ENCODE measurements at places on chromosomes 5 and 9. TPM values are rescaled to one million over a fixed set of nuclear protein-coding genes. Genes with fewer than 3 reads are reported as not detected.

GRCh38 chr9:80382211-80382891 lies 810.6 kb downstream of the TLE4 start:
- no peak for DNase-seq

The ADRA1B gene
- 1.5 TPM for total RNA-seq

GRCh38 chr5:97576956-97577355 lies 393.9 kb upstream of the RIOK2 start:
- no peak for DNase-seq

GRCh38 chr9:106310782-106311181 lies 552.2 kb upstream of the ZNF462 start:
- no peak for DNase-seq

DNA sequence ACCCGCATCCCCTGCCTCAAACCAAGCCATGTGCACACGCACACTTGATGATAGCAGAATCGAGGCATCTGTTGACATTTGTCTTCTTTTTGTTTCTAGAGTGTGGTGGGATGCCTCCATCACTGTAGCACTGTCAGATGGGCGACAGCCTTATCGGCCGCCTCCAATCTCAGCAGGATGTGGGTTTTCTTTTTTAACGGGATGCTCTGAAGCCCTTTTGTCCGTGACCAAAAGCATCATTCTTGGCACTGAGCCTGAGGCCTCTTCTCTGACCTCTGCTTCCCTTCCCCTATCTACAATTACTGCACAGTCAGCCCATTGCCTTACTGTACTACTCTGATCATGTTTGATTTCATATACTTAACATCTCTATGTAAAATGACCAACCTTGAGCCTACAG lies 78.3 kb downstream of the LMNB1 start:
- DNase-seq, result peak; percentile 24

DNA sequence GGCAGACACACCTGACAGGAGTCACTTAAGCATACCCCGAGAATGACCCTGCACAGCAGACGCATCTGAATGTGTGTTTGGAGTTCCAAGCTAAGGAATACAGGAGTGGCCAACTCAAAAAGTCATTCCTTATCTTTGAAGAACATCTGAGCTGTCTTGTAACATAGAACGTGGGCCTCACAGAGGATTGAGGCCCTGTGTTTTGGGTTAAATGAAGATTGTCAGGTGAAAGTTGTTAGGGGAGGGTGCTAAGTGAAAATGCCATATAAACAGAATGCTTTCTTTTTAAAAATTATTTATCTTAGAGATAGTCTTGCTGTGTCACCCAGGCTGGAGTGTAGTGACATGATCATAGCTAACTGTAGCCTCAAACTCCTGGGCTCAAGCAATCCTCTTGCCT lies 100.9 kb downstream of the PIK3R1 start:
- DNase-seq, result no peak

GRCh38 chr9:111298111-111298510 lies 31.9 kb downstream of the OR2K2 start:
- no peak for DNase-seq

- no peak for DNase-seq
Observed at GRCh38 chr5:43947935-43948334, 345.0 kb downstream of the NNT start.

The WNT8A gene
- not detected for total RNA-seq

DNA sequence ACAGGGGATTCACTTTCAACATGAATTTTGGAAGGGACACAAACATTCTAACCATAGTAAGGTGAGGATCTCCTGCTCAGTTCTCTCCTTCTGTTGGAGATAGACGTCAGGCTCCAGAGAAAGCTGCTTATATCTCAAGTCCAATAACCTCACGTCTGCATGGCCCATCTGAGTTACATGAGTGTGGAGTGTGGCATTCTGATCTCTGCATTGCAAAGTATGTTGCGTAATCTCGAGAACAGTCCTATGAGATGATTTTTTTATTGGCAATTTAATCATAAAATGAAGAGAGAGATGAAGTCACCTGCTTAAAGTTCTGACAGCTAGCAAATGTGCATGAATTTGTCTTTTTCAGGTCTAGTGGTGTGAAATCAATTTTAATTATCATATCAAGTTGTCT lies 118.8 kb downstream of the SLC12A2 start:
- no peak for DNase-seq

The KCNN2 gene
- total RNA-seq, result 18.5 TPM

- no peak for DNase-seq
Observed at GRCh38 chr9:96719521-96719920, 58.4 kb downstream of the ZNF510 start.

The IL3 gene
- not detected for total RNA-seq

The DAB2 gene
- total RNA-seq, result 96.1 TPM

- DNase-seq, result no peak
Observed at GRCh38 chr5:17228821-17229291, 11.4 kb downstream of the BASP1 start.

The TAS2R1 gene
- total RNA-seq, result not detected

DNA sequence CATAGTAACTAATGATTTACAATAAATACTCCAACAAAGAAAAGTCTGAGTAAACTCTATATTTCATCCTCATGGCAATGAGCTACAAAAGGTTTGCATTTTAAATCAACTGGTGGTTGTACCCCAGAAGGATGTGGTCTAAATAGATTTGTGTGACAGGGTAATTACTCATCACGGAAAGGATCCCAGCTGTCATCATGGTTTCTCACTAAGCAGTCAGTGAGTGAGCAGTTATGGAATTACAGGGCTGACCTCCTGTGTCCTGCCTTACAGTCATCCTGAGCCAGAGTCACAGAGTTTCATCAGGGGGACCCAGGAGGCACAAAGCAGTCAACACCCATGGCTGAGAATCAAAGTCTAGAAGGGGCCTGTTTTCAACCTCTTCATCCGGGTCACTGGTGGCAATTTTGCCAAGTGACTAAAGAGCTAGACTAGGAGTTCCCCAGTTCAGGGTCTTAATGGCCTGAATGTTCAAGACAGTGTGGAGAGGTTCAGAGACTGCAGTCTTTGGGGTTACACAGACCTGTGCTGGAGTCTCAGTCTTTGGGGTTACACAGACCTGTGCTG lies 210.7 kb upstream of the SLC24A2 start:
- DNase-seq, result no peak

The PCDHGC4 gene
- 1.1 TPM for total RNA-seq

GRCh38 chr9:133445293-133445969 lies 14.3 kb upstream of the CACFD1 start:
- DNase-seq, result no peak

The ZNF618 gene
- total RNA-seq, result 13.8 TPM

DNA sequence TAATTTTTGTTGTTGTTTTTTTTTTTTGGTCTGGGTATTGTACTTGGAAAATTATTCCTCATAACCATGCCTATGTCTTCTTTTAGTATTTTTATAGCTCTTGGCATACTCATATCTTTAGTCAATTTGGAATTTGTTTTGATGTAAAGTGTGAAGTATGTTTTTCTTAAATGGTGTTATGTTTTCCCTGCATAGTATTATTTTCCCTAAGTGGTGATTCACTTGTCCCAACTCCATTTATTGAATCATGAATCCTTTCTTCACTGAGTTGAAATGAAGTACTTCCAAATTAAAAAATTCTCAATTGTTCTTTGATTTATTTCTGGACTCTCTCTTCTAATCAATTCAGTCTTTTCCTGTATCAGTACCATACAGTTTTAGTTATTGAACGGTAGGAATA lies 46.5 kb downstream of the POLK start:
- DNase-seq, result no peak

The JAK2 gene
- 12.3 TPM for total RNA-seq

GRCh38 chr5:158471535-158471924 lies 612.6 kb upstream of the CLINT1 start:
- DNase-seq, result no peak

GRCh38 chr9:137242269-137243203 lies 1.4 kb downstream of the TUBB4B start:
- DNase-seq, result peak; percentile 63

The TRIM32 gene
- total RNA-seq, result 14.4 TPM

- DNase-seq, result no peak
Observed at GRCh38 chr9:6702707-6703106, 55.1 kb upstream of the KDM4C start.

GRCh38 chr5:131224387-131225201 lies 39.3 kb upstream of the CDC42SE2 start:
- DNase-seq, result peak; percentile 53

- no peak for DNase-seq
Observed at GRCh38 chr5:33067291-33067690, 356.2 kb downstream of the NPR3 start.

The FAM219A gene
- 17.6 TPM for total RNA-seq

The CRHBP gene
- 47.6 TPM for total RNA-seq

DNA sequence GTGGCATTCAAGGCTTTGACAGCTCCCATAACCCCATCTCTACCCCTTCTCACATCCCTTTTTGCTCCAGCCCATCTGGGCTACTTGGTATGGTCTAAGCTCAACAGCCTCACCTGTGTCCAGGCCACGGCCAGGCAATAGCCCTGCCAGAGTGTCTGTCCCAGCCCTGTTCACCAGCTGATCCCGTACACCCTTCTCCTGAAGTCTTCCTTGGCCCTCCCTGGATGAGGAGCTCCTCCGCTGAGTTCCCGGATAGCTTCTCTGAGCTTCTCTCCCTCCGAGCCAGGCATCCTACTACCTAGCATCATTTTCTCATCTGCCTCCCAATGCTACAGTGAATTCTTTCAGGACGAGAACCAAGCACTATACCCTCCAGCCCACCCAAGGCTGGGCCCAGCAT lies 208.2 kb downstream of the DAB2IP start:
- no peak for DNase-seq

GRCh38 chr9:91374939-91375338 lies 13.2 kb upstream of the AUH start:
- DNase-seq, result no peak

GRCh38 chr9:87973730-87974292 lies 522 bp downstream of the CDK20 start:
- DNase-seq, result no peak

GRCh38 chr5:116872986-116873385 lies 298.4 kb upstream of the SEMA6A start:
- DNase-seq, result no peak

GRCh38 chr5:53476019-53476418 lies 4.4 kb upstream of the FST start:
- no peak for DNase-seq

- DNase-seq, result no peak
Observed at GRCh38 chr9:110742741-110743371, 74.3 kb downstream of the MUSK start.

The OR1J1 gene
- total RNA-seq, result not detected

DNA sequence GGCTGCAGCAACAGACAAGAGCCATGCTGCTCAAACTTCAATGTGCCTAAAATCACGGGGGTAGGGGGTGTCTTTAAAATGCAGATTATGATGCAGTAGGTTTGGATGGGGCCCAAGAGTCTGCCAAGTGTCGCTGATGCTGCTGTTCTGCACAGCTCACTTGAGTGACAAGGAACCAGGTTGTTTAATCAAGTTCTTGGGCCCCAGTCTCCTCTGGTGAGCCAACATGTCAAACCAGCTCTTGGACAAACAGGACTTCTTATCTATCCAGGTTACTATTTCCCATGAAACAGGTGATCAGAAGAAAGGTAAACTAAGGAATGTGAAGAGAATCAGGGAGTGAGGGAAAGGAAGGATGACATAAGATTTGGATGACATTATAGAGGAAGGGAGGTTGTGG lies 78.0 kb downstream of the APBA1 start:
- DNase-seq, result no peak

- no peak for DNase-seq
Observed at GRCh38 chr5:78289911-78290310, 4.6 kb downstream of the AP3B1 start.

The BTNL8 gene
- 0.50 TPM for total RNA-seq

DNA sequence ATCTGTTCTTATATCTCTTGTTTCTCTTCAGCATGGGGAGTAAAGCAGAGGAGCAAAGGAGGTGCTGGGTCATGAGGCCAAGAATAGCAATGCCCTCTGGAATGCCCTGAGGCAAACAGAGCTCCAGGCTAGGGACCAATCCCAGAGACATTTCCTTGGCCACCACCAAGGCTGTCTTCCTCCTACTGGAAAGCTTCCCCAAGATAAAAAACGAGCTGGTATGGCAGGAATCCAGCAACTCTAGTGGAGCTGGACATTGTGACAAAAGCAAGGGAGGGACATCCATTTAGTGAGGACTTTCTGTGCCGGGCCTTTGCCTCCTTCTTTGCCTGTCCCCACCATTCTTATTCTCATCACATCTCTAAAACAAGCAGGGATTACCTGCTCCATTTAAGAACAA lies 161.6 kb downstream of the ASTN2 start:
- DNase-seq, result no peak

GRCh38 chr5:158701406-158702177 lies 398.1 kb downstream of the EBF1 start:
- no peak for DNase-seq

The S100Z gene
- 1.5 TPM for total RNA-seq

DNA sequence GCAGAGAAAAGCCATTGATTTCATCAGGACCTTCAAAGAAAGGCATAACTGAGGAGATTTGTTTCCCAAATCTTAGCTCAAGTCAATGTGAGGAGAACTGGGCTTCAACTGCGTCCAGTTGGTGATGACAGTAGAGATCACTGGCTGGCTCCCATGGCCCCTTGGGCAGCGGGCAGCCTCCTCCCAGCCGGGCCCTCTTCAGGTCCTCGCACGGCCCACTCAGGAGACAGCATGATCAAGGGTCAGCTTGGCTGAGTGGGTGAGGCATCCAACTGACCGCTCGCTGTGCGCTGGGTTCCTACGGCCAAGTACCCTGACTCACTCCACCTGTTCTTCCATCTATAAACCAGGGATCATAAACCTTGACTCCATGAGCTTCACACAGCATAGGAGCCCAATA lies 274.0 kb downstream of the NSG2 start:
- no peak for DNase-seq

GRCh38 chr9:90007516-90008440 lies 403.0 kb downstream of the GADD45G start:
- no peak for DNase-seq

- DNase-seq, result no peak
Observed at GRCh38 chr9:128415281-128415680, 5.4 kb upstream of the CERCAM start.

The ACTBL2 gene
- not detected for total RNA-seq
